SK-N-SH (cell line): ENCODE measurements at places on chromosomes 2 and 18. TPM values are rescaled to one million over a fixed set of nuclear protein-coding genes. Genes with fewer than 3 reads are reported as not detected.

Gene MARCHF4
- polyA plus RNA-seq: 7.3 and 7.6 TPM in 2 replicates

Gene PARD3B
- 0.87 and 0.89 TPM in 2 replicates for polyA plus RNA-seq

DNA sequence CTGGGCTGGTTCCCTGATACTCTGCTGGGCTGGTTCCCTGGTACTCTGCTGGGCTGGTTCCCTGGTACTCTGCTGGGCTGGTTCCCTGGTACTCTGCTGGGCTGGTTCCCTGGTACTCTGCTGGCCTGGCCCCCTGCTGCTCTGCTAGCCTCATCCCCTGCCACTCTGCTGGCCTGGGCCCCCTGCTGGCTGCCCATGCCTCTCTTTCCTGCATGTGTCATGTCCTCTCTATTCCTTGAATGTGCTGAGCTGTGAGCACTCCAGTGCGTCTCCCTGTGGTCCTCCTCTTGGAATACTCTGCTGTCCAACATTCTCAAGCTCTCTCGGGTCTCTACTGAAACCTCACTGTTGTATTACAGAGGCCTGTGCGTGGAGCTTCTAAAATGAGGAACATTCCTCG is 216.3 kb downstream of the RNF144A start:
- peak; percentile 37 for DNase-seq

GRCh38 chr2:3316456-3317276 is 61.0 kb downstream of the EIPR1 start:
- DNase-seq: no peak

GRCh38 chr2:238169048-238169707 is 10.4 kb downstream of the ERFE start:
- DNase-seq: peak; percentile 19

- DNase-seq: no peak
Measured at GRCh38 chr2:19753314-19753713, 148.5 kb downstream of the TTC32 start.

DNA sequence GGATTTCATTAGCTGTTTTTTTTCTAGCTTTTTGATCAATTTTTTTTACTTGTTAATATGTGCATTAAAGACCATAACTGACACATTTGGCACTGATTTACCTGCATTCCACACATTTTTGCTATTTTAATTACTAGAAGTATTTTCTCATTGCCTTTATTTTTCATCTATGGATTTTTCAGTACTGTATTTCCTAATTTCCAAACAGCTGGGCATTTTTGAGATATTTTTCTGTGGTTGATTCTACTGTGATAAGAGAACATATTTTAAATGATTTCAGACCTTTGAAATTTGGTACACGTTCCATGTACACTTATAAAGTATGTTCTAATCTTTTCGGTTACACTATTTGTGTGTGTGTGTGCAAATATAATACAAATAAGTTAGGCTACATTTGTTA is 135.3 kb downstream of the PARD3B start:
- no peak for DNase-seq

DNA sequence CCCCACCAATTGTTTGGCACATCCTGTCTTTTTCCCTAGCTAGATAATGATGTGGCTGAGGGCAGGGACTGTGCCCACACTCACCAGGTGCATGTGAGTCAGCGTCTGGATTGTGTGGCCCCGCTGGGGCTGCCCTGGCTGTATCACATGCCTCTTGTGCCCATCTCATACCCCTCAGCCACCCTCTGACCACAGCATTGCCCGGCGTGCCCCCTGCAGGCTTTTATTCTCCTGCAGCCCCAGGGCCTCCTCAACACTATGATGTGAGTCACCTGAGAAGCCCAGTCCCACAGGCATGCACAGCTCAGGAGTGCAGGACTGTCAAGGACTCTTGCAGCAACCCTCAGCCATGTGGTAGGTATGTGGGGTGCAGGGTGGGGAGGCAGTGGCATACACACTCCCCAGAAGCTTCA is 14.8 kb upstream of the STEAP3 start:
- no peak for DNase-seq

Gene L3MBTL4
- 0.02 and 0.05 TPM in 2 replicates for polyA plus RNA-seq

Gene IL36B
- not detected in 2 replicates for polyA plus RNA-seq

- peak; percentile 32 for DNase-seq
Measured at GRCh38 chr2:107529146-107529545, 297.5 kb upstream of the RGPD4 start.

DNA sequence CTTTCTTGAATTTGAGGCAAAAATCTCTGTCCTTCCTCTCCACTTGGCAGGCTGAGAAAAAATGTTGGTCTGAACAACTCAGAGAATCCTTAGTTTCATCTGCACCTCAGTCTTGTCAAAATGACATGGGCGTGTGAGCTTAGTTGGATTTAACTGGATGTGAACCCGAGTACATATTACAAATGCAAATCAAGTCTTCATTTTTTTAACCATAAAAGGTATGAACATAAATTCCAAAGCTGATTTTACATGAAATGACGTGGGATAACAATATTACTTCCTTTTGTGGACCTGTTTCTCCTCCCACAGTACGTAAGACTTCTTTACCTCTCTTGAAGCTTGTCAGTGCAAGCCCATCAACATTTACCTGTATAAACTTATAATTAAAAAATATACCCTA is 32.6 kb upstream of the RND3 start:
- no peak for DNase-seq

Gene LTBP1
- 467 and 564 TPM in 2 replicates for polyA plus RNA-seq
